ENCODE measurements at places on chromosomes 12 and 14.

- no peak for DNase-seq
Measured at GRCh38 chr12:109883461-109883860, 3.1 kb upstream of the GLTP start.

- no peak for DNase-seq
Measured at GRCh38 chr14:102479777-102480176, 29.8 kb downstream of the ANKRD9 start.

DNA sequence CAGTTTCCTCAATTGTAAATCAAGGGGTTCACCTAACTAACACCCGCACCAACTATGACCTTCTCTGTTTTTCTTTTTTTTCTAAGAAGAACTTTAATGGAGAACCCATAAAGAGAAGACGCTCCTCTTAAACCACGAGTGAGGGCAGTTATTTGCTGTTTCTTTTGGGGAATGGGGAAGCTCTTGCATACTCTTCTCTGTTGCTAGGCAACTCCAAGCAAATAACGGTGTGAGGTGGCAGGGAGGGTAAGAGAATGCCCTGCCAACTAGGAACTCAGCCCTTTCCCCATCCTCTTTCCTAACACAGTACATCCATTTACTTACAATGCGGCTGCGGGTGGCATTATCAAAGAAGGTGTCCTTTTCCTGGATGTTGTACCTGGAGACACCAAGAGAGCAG is 114.9 kb downstream of the ANO2 start:
- no peak for DNase-seq

- no peak for DNase-seq
Measured at GRCh38 chr12:132838410-132839080, 9.9 kb upstream of the GOLGA3 start.

DNA sequence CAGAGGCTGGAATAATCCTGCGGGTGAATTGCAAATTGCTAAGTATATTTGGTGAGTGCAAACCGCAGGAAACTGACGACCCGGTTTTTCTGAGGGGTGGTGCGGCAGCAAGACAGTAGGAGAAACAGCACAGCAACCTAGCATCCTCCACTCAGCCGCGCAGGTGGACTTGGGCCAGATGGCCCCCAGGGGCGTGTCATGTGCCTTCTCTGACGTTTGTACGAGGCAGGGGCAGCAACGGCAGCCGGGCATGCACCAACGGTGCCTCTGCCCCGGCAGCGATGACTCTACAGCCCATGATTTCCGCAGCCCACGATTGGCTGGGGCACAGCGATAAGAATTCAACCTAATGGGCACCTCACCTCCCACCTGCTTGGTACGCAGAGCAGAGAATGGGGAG is 11.1 kb upstream of the CLEC2A start:
- no peak for DNase-seq

- DNase-seq, result no peak
Measured at GRCh38 chr12:88327276-88327675, 185.2 kb downstream of the TMTC3 start.

GRCh38 chr14:94009767-94010166 is 12.7 kb downstream of the CCDC197 start:
- peak; percentile 49 for DNase-seq

- DNase-seq, result no peak
Measured at GRCh38 chr12:94169495-94169894, 21.1 kb downstream of the PLXNC1 start.

DNA sequence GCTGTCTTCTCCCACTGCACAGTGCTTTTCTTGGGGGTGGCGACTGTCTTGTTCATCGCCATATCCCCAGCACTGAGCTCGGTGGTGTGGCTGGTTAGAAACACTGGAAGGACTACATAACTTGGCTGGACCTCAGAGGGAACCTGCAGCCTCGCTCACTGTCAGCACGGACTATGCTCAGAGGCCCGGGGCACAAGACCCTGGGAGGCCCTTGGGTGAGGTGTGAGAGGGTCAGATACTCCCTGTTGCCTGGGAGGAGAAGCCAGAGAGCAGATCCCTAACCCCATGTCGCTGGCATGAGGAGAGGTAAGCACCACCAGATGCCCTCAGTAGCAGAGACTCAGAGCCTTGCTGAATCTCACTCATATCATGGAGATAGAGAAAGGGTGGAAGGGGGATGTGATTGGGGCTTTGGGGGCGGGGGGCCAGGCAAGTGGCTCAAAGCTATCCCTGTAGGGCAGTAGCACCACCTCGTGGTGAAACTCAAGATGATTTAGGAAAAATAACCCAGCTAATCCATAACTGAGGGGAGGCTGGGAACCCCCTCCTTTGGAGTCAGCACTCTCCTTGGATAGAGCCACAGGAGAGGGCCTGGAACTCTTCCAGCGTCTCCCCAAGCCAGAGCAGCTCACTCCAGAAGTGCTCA is 18.7 kb upstream of the HDAC7 start:
- DNase-seq, result peak; percentile 57
